LNCaP clone FGC (cell line): ENCODE measurements at places on chromosomes 16 and 17.
A peak's percentile ranks its signal among the peaks of the same experiment; 100 is the strongest.

DNA sequence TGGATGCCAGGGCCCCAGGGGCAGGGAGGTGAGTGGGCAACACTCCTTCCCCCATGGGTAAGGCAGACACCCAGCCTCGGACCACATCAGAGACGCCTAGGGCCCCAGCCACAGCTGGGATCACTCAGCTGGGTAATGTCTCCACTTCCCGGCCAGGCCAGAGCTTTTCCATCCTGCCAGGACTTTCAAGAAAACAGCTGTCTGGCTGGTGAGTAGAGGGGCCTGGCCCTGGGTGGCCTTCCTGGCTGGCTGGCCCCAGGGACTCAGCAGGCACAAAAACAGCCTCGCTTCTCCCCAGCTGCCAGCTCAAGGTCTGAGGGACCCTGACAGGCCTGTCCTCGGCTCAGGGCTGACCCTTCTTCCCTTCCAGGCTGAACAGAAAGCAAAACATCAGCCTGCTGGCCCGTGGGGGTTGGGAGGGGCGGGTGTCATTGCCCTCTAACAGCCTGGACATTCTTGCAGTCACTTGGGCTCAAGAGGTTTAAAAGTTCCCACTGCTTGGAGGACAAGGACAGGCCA, 45.3 kb upstream of the JPH3 start:
- no peak for DNase-seq

GRCh38 chr17:32120141-32120540, 22.2 kb upstream of the RHOT1 start:
- no peak for DNase-seq

- no peak for DNase-seq
Observed at GRCh38 chr17:81513753-81514488, 1.3 kb upstream of the ACTG1 start.

GRCh38 chr16:85380905-85381737, 232.0 kb upstream of the GSE1 start:
- DNase-seq, result no peak

GRCh38 chr17:50614471-50615051, 20.1 kb upstream of the ABCC3 start:
- DNase-seq, result no peak

DNA sequence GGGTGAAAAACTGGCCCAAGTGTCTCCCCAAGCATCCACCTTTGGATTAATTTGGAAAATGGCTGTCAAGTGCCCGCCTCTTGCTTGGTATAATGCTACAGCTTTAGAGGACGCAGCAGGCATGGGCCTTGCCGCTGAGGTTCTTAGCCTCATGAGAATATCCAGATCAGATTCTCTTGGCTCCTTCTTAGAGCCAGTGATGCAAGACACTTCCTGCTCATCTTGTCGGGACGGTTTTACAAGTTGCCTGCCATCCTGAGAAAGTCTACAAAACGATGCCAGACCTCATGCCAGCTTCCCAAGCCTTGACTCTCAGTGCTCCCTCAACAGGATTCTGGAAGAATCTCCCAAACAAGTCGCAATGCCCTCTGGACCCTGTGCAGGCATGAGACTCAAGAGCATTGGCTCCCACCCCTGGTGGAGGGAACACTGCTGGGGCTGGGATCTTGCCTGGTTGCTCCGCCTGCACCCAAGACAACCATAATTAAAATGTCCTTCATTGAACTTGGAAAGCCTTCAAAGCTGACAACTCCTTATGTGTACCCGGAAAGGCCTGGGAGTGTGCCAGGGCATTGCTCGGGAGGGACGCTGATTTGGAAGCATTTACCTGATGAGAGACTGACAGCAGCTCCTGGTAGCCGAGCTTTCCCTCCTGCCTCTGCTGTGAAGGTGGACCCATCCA, 25.8 kb upstream of the STH start:
- peak; percentile 99 for DNase-seq

DNA sequence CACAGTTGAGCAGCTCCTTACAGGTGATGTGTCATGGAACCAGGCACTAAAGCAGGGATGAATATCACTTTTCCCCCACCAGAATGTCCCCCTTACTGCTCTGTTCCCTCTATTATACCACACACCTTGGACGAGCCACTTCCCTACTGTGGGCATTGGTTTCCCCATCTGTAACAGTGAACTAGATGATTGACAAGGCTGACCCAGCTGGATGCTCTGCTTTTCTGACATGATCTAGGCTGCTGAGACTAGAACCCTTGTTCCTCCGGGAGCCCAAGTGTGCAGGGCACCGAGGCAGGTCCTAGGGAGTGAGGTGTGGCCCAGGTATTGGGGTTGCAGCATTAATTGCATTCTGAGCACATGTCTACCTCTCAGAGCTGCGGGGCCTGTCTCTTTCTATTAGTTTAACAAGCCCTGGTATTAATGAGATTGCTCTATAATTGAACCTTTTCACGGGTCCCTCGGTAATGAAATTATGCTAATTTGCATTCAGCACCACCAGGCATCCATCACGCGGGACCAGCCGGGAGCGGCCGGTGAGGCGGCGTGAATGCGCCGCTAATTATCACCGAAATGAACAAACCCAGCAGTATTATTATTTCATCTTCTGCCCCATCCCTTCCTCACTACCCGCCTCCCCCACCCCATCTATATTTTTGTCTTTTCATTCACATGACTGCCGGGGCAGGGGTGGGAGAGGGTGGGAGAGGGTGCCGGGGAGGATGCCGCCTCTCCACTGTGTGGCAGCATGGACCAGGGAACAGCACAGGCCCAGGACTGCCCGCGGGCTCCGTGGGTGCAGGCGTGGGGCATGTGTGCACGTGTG, 121.1 kb downstream of the CYLD start:
- DNase-seq, result no peak

- DNase-seq, result no peak
Observed at GRCh38 chr17:72305472-72305871, 184.7 kb downstream of the SOX9 start.

GRCh38 chr17:70968302-70968701, 799.0 kb downstream of the KCNJ2 start:
- DNase-seq, result no peak

GRCh38 chr17:35865412-35866340, 3.0 kb downstream of the HEATR9 start:
- no peak for DNase-seq

- DNase-seq, result no peak
Observed at GRCh38 chr17:83155128-83156121, 76.0 kb downstream of the METRNL start.

GRCh38 chr16:22672830-22673210, 141.1 kb upstream of the HS3ST2 start:
- no peak for DNase-seq

DNA sequence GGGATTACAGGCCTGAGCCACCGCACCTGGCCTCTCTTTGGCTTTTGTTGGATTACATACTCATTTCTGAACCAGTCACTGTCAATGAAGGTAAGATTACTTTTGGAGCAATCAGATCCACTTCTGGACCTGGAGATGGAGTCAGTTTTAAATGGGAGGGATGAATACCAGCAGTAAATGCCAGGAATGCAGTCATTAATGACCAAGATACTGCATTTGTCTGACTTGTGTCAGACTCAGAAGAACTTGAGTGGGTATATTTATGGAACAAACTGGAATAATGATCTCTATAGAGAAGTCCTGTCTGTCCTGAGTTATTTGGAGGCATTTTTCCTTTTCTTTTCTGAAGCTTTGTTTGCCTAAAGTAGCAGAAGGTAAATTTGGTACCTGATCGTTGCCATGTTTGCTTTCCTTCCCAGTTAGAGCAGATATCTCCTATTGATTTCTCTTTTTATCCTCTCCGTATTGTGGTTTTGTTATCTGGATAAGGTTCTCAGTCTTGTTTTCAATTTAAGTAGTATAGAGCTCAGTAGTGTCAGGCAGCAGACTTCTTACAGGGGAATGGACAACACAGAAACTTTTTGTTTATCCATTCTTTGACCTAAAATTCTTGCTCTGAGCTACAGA, 10.7 kb downstream of the NLK start:
- no peak for DNase-seq

DNA sequence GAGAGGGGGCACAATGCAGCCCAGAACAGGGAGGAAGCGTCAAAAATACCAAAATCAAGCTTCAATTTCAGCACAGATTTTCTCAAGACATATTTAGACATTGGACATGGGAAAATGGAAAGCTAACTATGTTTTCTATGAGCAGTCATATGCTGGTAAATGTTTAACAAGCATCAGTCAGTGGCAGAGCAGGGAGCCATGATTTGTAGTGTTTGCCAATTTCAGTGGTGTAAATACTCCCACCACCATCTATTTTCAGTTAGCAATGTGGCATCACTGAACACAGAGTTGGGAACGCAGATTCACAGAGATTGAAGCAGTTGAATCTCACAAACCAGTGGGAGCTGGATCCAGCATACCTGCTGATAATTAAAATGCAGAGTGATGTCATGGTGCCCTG, 24.6 kb upstream of the MYOCD start:
- DNase-seq, result no peak

DNA sequence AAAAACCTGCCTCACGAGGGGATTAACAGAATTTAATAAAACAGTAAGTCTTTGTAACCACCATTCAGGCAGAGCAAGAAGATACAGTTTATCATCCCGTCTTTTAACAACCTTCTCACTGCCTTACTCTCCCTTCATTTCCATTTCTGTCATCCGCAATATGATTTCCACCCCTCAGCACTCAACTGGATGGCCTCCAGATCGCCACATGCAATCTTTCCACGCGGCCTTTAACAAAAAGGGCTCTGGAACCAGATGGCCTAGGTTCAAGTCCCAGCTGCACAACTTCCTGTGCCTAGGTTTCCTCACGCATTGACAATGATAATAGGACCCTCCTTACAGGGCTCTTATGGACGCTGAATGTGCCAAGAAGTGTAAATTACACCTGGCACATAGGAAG, 103.6 kb downstream of the GAS7 start:
- DNase-seq, result no peak

DNA sequence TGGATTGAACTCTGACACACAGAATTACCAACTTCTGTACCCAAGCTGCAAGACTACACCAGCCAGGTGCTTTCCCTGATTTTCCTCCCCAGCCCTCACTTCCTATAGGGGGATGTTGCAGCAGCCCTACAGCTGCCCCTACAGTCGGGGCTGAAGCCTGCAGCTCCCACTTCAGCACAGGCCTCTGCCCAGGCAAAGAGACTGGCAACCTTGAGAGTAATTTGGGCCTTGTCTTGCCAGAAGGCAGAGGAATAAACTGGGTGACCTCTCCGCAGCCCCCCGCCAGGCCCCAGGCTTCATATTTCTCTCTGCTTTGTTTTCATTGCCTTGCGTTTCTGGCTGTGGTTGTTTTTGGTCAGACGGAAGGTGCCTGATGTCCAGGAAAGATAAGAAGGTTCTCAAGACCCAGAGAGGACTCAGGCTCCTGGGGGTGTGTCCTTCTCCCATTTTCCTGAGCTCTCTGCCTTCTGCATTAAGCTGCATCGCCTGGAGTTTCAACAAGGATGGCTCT, 32.0 kb downstream of the SLC6A4 start:
- no peak for DNase-seq

GRCh38 chr17:18963126-18964017, 11.4 kb downstream of the SLC5A10 start:
- DNase-seq, result no peak

DNA sequence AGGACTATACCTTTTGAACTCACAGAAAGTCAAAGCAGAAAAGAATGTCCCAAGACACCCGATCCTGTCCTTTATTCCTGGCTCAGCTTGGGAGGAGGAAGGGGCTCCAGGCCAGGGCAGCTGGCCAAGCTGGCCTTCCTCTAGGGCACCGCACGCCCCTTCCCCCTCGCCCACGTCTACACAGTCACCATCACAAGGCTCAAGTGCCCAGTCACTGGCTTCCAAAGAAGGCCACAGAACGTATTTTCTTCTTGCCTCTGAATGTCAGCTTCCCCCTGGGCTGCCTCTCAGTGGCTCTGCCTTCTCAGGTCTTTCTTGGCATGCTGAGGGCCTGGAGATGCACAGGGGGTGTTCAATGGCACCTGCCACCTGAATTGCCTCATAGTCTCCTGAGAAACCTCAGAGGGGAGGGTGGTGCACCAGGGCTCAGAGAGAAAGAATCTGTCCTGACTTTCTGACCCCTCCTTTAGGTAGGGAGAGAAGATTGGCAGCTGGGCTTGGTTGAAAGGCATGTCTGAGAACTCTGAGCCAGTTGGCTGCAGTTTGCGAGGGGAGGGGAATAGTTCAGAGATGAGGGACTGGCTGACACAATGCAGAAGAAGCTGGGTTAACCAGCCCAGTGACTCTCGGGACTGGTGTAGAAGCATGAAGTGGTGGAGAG, 2.1 kb downstream of the DHRS11 start:
- peak; percentile 65 for DNase-seq

GRCh38 chr17:80937462-80938381, 53.9 kb upstream of the CHMP6 start:
- no peak for DNase-seq

DNA sequence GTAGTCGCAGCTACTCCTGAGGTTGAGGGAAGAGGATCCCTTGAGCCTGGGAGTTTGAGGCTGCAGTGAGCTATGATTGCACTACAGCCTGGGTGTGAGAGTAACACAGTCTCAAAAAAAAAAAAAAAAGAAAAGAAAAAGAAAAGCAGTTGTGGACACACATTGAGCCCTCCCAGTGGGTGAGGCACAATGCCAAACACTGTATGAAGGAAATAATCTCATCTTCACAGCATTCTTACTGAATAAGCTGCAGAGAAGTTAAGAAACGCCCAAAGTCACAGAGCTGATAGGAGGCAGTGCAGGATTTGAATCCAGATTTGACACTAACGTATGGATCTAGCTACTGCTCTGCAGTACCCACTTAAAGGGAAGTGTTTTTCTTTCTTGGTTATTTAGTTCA, 5.9 kb upstream of the LYZL6 start:
- DNase-seq, result no peak

DNA sequence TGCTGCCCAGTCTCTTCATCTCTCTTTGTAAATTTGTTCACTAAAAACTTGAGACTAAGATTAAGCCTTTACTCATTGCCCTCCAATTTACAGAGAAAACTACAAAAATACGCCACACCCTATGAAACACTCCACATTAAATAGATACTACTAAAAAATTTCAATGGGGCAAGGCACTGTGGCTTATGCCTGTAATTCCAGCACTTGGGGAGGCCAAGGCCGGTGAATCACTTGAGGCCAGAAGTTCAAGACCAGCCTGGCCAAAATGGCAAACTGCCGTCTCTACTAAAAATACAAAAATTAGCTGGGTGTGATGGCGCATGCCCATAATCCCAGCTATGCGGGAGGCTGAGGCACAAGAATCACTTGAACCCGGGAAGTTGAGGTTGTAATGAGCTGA, 3.8 kb downstream of the UBE2O start:
- no peak for DNase-seq

DNA sequence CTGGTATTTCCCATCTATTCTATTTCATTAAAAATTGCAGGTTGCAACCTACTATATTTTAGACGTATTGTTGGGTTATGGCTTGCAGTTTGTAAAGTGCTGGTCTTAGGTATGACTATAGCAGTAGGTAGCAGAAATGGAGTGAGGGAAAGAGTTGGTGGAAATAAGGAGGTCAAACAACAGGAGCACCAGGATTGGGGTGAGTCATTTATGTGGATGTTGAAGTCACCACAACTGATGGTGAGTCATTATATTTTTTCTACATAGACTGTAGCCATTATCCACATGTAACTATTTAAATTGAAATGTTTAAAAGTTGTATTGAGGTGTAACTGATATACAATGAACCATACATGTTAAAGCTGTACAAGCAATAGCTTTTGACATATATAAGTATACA, 25.0 kb upstream of the HS3ST3A1 start:
- no peak for DNase-seq
